CD4-positive, alpha-beta T cell (primary cell): ENCODE measurements at places on chromosomes 11 and 22.
A peak's percentile ranks its signal among the peaks of the same experiment; 100 is the strongest.

- DNase-seq = no peak
Observed at GRCh38 chr11:114782650-114783310, 104.5 kb downstream of the NXPE2 start.

GRCh38 chr11:5713695-5714094, 22.6 kb upstream of the OR56B1 start:
- no peak for DNase-seq

- peak; percentile 47 for DNase-seq
Observed at GRCh38 chr11:118911113-118911879, 14.4 kb downstream of the BCL9L start.

DNA sequence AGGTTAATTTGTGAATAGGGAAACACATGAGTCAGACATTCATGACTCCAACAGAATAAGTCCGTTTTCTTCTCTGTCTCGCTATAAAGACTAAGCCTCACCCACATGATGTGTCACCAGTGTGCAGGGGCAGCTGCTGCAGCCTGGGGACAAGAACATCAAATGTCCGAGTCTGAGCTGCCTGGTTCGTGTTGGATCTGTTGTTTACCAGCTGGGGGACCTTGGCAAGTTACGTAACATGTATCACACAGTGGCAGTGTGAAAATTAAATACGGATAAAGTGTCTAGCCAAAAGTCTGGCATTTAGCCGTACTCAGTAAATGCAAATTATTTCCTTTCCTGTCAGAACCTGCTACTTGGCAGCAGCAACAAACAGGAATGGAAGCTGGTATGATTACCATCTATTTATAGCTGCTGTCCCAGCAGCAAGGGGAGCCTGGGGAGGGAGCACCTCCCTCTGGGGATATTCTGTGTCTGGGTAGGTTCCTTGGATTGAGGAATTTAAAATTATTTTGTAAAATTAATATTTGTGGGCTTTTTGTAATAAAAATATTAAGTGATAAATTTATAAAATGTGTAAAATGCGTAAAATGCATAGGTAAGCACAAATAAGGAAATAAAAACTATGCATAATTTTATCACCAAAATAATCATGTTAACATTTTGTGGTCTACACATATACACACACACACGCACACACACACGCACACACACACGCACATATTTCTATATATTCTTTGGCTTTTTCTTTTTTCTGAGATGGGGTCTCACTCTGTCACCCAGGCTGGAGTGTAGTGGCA, 1.3 kb upstream of the CLDN25 start:
- no peak for DNase-seq

DNA sequence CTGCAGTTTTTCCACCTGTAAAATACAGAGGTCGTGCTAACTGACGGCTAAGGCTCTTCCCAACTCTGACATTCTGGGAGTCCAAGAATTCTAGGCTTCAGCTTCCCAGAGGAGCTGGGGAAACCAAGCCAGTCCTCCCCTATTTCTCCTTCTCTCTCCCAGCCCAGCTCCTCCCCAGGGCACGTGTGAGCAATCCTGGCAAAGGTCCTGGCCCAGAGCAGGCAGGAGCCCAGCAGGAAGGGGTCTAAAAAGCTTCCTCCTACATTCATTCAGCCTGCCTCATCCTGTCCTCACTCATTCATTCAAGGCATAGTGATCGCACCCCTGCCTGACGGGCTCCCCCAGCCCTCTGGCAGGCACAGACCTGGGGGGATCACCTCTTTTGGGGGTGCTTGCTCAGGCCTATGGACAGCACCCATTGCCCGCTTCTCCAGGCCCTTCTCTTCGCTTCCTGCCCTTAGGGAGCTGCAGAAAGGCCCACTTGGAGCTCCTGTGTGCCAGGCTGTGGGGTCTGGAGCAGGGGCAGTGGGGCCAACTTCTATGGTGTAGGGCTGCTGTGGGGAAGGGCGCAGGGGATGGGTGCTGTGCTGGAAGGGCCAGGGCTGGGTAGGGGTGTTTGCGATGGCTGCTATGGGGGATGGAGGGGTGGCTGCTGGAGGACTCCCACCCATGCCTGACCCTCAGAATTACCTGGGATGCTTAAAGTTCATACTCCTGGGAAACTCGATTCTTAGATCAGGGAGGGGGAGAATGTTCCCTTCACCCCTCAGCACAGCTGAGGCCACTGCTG, 9.8 kb downstream of the KCNC1 start:
- DNase-seq = no peak

DNA sequence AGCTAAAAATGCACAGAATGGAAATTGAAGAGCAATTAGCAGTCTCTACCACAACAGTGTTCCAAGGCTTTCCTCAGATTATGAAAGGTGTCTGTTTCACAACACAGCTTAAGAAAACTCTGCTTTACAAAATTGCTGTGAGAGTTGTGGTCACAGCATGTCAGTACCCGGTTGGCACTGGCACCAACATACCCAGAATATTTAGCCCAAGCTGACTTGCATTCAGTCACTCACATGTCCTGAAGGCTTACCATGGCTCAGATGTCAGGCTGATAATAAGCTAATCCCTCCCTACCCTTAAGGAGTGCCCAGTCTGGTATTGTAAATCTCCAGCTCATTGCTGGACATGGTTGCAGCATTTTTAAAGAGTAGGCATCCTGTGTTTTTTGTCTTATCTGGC, 14.9 kb downstream of the NCR3LG1 start:
- no peak for DNase-seq

DNA sequence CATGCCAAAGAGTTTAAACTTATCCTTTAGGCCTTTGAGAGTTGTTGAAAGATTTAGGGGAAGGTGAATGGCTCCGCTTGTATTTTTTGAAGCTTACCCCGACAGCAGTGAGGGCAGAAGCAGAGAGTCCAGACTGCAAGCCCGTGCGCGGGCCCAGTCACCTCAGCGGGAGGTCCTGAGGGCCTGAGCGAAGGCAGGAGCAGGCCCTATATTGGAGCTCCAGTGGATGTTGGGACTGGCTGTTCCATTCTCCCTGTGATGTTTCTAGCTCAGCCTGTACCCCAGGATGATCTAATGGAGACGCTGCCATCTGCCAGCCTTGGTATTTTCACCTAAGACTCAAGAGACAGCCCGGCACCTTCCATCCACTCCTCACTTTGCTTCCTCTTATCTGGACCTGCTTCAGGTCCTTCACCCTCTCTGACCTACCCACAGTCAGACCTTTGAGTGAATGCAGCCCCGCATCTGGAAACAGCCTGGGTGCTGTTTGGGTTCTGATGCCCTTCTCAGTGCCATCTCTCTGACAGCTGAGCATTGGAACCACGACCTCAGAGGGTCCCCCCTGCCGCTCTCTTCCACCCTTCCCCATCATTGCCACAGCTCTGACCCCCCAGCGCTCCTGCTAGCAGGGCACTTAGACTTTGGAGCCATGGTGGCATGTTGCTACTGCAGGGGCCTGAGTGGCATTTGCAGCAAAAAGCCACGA, 628.2 kb upstream of the CADM1 start:
- no peak for DNase-seq

GRCh38 chr11:76702336-76703128, 32.0 kb upstream of the LRRC32 start:
- DNase-seq = no peak

DNA sequence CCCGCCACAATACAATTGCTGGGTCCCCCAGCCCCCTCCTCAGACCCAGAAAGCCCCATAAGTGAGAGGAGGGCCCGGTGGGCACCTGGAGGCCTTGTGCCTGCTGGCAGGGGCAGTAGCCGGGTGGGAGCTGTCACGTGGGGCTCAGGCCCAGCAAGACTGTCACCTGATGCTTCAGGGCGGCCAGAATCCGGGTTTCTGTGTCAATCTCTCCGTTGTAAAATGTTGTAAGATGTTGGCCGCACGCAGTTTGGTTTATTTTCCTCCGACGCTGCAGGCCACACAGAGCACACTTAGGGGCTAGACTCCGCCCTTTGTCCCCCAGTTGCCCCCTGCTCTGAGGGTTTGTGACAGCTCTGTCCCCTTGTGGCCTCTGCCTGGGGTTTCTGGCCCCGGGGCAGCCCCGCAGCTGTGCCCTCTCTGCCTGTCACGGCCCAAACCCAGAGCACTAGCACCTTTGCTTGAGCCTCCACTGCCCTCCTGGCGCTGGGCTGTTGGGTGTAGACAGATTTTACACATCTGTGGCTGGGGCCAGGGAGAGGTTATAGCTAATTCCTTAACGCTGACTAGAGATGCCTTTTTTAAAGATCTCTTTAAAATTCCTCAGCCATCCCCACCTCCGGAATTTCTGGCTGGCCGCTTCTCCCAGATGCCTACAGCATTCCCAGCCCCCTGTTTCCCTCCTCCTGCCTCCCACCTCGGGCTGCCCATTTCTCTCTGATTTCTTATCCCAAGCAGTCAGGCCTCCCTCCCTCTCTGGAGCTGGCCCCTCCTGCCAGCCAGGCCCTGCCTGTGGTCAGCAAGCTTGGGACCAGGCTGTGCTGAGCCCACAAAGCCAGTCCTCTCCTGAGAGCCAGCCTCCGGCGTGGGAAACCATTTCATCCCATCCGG, 3.2 kb upstream of the PRR5 start:
- DNase-seq = no peak

DNA sequence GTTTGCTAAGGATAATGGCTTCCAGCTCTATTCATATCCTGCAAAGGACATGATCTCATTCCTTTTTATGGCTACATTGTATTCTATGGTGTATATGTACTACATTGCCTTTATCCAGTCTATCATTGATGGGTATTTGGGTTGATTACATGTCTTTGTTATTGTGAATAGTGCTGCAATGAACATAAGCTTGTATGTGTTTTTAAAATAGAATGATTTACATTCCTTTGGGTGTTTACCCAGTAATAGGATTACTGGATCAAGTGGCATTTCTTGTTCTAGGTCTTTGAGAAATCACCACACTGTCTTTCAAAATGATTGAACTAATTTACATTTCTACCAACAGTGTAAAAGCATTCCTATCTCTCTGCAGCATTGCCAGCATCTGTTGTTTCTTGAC, 6.0 kb upstream of the MS4A6E start:
- DNase-seq = no peak

GRCh38 chr11:113488931-113489351, 13.7 kb upstream of the DRD2 start:
- no peak for DNase-seq

DNA sequence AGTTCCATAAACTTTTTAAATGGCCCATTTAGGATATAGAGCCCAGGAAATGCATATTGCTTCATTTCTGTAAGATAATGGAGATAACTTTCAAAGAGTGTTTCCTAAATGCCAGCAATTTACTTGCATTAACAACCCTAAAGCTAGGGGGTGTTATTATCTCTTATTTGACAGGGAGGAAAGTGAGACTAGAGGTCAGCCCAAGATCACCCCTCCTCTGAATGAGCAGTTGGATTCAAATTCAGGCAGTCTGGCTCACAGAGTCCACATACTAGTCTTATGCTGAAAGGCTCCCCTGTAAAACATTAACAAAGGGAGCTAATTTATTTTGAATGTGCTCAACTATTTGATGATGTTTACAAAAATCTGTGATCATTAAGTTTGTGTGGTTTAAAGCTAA, 49.9 kb upstream of the TRIM77 start:
- DNase-seq = no peak

DNA sequence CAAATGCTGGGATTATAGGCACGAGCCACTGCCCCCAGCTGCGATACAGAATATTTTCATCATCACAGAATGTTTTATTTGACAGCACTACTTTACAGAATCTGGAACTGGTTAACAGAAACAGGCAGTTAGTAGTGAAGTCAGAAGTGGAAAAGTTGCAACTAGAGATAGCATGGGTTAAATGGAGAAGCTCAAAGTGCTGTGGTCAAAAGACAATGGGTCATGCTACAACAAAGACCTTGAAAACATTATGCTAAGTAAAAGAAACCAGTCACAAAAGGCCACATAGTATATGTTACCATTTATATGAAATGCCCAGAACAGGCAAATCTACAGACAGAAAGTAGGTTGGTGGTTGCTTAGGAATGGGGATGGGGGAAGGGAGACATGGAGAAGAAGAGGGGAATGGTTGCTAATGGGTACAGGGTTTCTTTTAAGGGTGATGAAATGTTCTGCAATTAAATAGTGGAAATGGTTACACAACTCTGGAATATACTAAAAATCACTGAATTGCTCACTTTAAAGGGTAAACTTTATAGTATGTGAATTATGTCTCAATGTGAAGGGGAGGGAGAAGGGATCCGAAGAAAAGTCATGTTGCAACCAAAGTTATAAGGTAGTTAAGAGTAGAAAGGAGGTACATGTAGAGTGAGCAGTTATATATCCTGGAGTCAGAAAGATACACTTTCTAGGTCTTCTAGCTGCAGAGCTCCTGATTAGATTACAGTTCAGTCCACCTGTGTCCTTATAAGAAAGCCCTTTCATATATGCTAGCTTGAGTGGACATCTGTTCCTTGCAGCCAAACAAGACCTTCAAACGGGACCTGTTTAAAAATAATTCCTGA, 46.3 kb upstream of the RAPSN start:
- DNase-seq = no peak

GRCh38 chr11:7555052-7555699, 41.4 kb downstream of the PPFIBP2 start:
- DNase-seq = no peak

DNA sequence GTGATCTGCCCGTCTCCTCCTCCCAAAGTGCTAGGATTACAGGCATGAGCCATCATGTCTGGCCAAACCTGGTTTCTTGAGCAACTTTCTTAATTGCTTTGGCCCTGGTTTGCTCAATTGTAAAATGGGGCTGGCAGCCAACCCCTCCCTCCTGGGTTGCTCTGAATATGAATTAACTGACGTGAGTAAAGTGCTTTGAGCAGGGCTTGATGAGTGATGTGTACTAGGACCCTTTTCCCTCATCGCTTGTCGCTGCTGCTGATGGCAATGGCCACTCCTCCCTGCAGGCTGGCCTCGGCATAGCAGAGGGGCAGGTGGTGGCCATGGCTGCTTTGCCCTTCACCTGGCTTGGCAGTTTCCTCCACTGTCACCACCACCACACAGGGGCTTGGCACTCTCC, 41.5 kb downstream of the RNF141 start:
- DNase-seq = no peak

GRCh38 chr22:35467681-35468434, 67.9 kb downstream of the MCM5 start:
- DNase-seq = no peak

DNA sequence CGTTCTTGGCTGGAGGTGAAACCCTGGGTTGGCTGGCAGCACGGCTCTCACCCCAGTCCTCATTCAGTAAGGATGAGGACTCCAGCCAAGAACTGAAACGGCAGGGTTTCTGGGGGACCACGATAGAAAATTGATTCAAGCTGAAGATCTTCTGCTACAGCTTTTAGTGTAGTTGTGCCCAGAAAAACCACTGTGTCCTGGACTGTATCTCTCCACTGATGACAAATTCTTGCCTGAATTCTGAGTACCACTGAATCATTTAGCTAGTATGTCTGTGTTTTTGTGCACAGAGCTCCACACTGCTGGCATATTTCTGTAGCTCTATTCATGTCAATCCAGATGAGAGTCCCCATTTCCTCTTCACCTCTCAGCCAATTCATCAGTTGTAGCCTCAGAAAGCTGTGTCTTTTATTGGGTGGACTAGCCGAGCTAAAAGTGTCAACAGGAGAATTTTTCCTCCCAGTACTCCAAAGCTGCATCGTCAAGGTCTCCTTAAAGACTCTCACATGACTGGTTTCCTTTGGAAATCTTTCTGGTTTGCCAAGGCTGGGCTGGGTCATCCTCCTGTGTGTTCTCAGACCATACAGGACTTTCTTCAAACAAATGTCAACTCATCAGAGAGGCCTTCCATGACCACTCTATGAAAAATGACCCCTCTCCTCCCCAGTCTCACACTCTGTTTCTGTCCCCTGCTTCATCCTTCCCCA, 144.6 kb downstream of the LDLRAD3 start:
- no peak for DNase-seq
